ENCODE measurements at places on chromosomes 11 and 22. TPM values are rescaled to one million over a fixed set of nuclear protein-coding genes. Genes with fewer than 3 reads are reported as not detected.

Gene MS4A2
- 0.16 TPM for total RNA-seq

Gene VPREB1
- total RNA-seq: not detected

Gene CELSR1
- 4.1 TPM for total RNA-seq

Gene TRPM5
- total RNA-seq: not detected

Gene CD6
- total RNA-seq: 0.16 TPM

Gene LIPT2
- 3.1 TPM for total RNA-seq

Gene HTR3A
- 0.31 TPM for total RNA-seq

Gene PRAME
- not detected for total RNA-seq

Gene LTO1
- 17.9 TPM for total RNA-seq

Gene GPHA2
- total RNA-seq: not detected

Gene SCGB1D2
- not detected for total RNA-seq

Gene P2RY6
- total RNA-seq: not detected

Gene FXYD6
- 107 TPM for total RNA-seq

Gene KCNQ1
- 0.31 TPM for total RNA-seq

Gene FHIP1B
- total RNA-seq: 19.8 TPM

Gene XKR3
- not detected for total RNA-seq

Gene PVALB
- 0.62 TPM for total RNA-seq

Gene FAM227A
- total RNA-seq: 3.7 TPM

Gene HARBI1
- 6.7 TPM for total RNA-seq

Gene OR51V1
- total RNA-seq: not detected

Gene TTC17
- 109 TPM for total RNA-seq

Gene PCF11
- total RNA-seq: 93.3 TPM

Gene CDC42EP2
- 9.0 TPM for total RNA-seq

Gene DAGLA
- total RNA-seq: 5.5 TPM

Gene RFPL2
- 0.31 TPM for total RNA-seq

Gene CECR2
- total RNA-seq: 4.4 TPM

Gene TMEM191C
- total RNA-seq: 4.4 TPM

Gene LYVE1
- total RNA-seq: 9.0 TPM

Gene KCNC1
- total RNA-seq: 7.3 TPM

Gene TIMM8B
- total RNA-seq: 57.4 TPM

Gene VWA5A
- 5.8 TPM for total RNA-seq

Gene TRIM29
- total RNA-seq: 0.47 TPM

Gene PACSIN2
- 19.2 TPM for total RNA-seq

Gene SCGB2A2
- total RNA-seq: not detected

Gene PDGFD
- total RNA-seq: 13.1 TPM

Gene SYT7
- total RNA-seq: 15.1 TPM

Gene ZMAT5
- total RNA-seq: 10.3 TPM

Gene KCNJ1
- total RNA-seq: not detected

Gene SLC1A2
- total RNA-seq: 228 TPM

Gene P4HA3
- not detected for total RNA-seq

Data from occipital lobe (tissue), 3 donors.